ENCODE measurements at places on chromosomes 11 and 22.

GRCh38 chr22:47352920-47353700 is 590.7 kb downstream of the TBC1D22A start:
- no peak for DNase-seq

GRCh38 chr11:9263840-9264315 is 1.3 kb downstream of the DENND5A start:
- peak; percentile 61 for DNase-seq

- DNase-seq: no peak
Observed at GRCh38 chr11:77347948-77348347, 46.5 kb upstream of the GDPD4 start.

- no peak for DNase-seq
Observed at GRCh38 chr22:30216710-30217109, 29.8 kb downstream of the LIF start.

DNA sequence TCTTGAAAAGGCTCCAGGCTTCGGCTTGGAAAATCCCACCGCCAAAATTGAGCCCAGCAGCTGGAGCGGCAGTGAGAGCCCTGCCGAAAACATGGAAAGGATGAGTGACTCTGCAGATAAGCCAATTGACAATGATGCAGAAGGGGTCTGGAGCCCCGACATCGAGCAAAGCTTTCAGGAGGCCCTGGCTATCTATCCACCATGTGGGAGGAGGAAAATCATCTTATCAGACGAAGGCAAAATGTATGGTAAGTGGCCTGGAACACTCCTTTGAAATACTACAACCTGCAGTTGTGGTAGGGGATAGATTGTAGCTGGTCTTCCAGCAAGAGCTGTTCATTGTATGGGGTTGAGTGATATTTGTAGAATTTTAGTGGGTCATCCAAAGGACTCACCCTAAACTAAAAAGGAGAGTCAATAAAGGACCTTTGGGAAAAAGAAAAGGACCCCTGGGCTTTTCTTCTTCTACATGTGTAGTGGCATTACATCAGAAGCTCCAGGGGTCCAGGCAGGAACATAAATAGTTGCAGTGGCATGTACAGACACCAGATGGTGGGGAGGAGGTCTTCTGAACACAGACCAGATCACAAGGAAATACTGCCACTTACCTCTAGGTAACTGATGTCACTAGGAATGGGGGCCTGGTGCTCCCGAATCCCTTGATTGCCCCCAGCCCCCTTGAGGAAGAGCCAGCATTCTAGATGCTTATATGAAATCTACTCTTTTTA is 90.1 kb downstream of the TEAD1 start:
- no peak for DNase-seq

DNA sequence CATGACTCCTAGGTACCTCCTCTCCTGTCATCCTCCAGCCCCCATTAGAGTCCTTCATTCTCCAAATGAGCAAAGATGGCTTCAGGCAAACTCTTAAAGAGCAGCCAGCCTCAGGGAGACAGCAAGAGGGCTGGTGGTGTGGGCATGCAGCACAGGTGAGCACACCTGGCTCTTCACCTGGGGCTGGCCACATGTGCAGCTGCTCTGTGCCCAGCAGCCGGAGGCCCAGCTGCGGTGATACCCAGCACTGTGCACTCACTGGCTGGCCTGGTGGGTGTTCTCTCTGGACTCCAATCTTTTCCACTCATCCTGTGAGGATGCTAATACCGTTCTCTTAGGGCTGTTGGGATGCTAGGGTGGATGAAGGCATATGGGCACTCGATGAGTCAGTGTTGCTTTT is 106.1 kb upstream of the PARVA start:
- no peak for DNase-seq

DNA sequence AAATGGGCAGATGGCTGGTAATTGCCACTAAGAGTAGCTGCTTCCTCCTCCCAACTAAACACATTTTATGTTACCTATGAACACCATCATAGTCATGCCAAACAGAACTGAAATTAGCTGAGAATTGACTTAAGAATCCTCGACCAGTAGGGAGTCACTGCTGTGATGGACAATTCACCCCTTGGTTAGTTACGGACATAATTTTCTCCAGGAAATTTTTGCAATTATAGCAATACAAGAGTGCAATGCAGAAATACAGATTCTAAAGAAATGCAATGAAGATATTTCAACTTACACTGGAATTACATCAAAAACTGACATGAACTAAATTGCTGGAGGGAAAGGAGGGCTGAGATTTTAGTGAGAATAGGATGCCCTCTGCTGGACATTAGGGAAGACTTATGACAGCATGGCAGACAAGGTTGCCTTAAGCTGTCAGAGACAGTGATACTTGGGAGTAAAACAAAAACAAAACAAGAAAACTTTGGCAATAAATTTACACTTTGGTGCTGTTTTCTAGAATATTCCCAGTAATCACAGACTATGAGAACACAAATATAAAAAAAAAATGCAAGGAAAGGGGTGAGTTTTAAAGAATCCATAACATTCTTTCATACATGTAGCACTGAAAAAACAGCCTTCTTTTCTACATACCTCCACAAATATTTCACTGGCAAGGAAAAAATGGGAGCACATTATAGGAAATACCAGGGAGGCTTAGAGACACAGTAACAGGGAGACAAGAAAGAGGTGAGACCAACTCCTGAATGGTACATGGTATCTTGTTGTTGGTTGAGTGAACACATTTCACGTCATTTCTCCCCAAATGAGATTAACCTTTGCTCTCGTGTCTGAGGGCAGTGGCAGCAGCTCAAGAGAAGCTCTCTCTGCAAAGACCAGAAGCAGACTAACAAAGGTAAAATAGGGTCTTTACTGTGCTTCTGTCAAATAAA is 11.2 kb upstream of the PPP2R1B start:
- peak; percentile 14 for DNase-seq

DNA sequence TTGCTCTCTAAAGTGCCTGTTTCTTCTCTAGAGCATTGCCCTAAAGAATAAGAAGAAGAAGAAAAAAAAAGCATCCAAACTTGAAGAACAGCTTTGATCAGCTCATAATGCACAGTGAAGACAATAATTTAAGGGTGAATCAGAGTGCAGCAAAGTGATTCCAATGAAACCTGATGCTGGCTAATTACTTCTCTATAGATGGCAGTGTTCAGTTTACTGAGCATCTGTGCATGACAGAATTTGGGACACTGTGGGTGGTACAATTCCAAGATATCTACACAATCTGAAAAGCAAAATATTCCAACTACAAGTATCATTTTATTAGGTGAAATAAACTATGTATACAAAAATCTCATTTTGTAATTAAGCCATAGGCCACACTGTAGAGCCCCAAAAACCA is 450.5 kb upstream of the CCDC90B start:
- no peak for DNase-seq

GRCh38 chr22:36826262-36826661 is 9.4 kb upstream of the PVALB start:
- DNase-seq: no peak

DNA sequence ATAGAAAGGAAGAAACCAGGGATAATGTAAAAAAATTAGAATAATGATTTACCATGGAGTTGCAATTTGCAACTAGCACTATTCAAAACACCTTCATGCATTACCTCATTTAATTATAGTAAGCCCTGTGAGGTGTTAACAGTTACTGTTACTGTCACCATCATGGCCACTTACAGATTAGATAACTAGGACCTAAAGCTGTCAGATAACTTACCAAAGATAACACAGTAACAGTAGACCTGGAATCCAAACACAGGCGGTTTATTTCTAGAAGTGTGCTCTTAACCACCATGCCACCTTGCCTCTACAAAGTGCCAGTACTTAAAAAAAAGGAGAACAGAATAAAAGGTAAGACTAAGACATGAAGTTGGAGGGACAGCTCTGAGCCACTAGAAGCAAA is 11.1 kb upstream of the LARGE1 start:
- no peak for DNase-seq

DNA sequence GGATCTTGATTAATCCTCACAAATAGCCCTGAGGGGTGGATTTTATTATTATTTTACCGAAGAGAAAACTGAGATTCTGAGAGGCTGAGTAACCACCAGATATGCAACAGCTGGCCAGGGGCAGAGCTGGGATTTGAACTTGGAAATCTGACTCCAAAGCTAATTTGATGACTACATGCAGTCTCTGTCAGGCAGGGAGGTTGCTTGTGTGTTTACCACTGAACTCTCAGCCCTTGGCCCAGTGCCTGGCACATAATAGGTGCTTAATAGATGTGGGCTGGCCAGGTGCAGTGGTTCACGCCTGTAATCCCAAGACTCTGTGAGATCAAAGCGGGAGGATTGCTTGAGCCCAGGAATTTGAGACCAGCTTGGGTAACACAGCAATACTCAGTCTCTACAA is 121.7 kb upstream of the CRYBB3 start:
- DNase-seq: no peak

DNA sequence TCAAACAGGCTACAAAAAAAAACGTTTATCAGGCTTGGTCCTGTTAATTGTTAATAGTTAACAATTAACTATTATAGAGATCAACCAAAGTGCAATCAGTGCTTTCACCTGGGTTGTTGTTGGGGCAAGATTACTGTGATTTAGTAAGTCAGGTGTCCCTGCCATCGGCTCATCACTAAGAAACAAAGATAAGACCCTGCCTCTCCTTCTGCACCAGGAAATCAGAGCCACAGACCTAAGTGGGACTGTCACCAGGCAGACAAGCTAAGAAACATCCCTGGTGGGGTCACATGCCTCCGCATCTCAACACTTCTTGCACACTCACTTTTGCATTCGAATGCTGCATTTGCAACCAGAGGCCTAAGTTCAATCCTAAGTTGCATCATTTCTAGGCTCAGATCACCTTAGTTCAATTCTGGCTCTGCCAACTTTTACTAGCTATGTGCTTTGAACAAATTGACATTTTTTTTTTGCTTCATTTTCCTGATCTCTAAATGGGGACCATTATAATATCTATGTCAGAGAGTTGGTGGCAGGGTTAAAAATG is 298.9 kb upstream of the B3GAT1 start:
- no peak for DNase-seq

DNA sequence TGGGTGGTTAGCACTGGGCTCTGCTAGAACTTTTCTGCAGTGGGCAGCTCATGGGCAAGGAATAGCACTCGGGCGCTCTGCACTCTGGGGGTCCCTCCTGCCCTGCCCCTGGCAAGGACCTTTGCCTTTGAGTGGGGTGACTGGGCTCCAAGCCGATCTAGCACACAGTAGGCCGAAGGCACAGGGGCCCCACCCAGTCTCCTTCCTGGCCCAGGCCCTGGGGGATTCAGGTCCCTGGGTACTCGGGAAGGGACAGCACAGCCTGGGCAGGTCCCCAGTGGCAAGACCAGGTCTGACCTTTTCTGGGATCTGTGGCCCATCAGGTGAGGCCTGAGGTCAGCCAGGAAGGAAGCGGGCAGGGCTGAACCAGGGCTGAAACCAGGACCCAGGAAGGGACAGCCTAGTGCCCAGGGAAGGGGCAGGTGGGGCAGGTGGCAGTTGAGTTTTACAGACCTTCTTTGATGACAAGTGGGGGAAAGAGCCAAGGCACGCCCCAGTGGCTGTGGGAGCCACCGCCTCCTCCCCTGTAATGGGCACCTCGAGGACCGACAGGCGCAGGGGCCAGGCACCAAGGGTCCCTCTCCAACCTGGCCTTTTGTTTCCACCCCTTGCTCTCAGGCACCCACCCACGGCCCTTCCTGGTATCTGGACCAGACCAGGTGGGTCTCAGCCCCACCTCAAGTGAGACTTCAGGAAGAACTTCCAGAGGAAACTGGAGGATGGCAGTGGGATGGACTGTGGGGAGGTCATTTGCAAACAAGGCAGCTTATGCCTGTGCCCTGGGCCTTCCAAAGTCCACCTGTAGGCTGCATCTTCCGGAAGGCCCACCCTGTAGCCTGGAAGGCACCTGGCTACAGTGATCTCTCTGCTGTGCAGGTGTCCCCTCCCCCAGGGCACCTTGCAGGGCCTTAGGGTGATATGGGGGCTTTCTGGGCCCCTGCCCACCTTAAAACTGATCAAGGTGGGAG is 883 bp upstream of the AIFM3 start:
- no peak for DNase-seq

DNA sequence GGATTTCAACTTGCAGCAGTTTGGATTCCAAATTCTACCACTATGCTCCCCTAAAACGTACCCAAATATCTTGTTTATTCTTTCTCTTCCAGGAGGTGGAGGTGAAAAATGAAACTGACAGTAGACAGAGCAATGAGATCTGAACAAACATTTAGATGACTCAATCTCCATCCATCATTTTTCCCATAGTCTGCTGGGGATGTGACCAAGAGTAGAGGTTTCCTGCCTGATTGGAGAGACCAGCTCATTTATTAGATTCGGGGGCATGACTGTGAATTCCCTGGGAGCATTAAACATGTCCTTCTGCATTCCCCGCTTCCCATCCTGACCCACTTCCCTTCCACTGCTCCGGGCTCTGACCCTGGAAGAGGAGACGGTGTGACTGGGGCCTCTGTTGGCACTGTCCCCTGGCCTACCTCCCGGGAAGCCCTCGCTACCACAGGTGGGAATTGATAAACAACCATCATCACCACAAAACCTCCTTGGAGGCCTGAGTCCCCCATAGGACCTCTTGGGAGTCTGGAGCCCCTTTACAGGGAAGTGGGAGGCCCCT is 20.3 kb downstream of the DKK3 start:
- DNase-seq: no peak

DNA sequence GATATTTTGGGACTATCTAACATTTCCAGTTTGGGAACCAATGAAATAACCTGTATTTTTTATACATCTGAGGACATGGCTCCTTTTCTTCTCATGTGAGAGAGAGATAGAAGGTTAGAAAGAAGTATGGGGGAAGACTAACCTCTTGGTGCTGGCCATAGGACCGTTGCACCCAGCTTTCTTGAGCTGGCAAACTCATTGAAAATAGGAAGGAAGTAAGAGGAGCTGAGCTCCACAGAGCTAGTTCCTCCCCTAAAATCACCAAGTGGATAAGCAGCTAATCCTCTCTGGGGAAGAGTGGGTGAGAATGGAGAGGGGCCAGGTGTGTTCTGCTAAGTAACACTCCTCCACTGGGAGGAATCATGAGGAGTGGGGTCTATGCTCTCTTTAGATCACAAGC is 387.4 kb upstream of the CADM1 start:
- DNase-seq: no peak

DNA sequence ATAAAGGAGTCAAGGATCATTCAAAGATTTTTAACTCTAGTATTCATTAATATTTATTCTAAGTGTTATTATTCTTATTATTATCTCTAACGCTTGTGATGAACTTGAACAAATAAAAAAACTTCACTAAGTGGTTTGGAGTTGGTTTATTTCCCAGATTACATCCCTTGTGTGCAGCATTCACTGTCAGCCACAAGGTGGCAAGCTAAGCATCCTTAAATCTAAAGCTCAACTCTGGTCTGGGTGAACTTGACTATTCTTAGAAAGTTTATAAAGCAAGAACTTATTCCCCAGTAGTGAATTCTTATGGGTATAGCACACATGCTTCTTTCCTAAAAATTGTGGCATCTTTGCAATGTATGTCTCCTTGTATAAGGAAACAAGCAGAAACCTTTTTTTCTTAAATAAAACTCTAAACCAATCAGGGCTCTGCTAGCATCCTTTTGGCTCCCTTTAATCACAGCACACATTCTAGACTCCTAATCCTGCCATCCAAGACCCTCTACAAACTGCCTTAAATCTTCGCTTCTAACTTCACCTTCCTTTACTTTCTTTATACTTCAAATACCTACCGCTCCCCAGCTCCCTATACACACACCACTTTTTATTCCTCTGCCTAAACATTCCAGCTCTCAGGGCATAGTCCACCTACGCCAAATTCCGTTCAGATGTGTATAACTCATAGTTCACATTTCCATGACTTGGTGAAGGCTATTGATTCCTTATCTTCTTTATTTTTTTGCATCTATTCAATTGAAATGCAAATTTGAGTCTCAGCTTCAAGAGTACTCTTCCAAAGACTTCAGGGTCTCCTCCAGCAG is 1068.8 kb downstream of the DLG2 start:
- no peak for DNase-seq
